ENCODE measurements at places on chromosomes 1 and 21. TPM values are rescaled to one million over a fixed set of nuclear protein-coding genes. Genes with fewer than 3 reads are reported as not detected.

The SMPDL3B gene
- total RNA-seq = 0.25 TPM

The POU3F1 gene
- not detected for total RNA-seq

The HSF2BP gene
- 1.00 TPM for total RNA-seq

The PEAR1 gene
- 1.6 TPM for total RNA-seq

The FAM72C gene
- 0.25 TPM for total RNA-seq

The CELA3B gene
- not detected for total RNA-seq

The AJAP1 gene
- total RNA-seq = 0.11 TPM

The VSIG8 gene
- total RNA-seq = 0.12 TPM

The IQCC gene
- 2.4 TPM for total RNA-seq

The OR2L13 gene
- not detected for total RNA-seq

The EXO1 gene
- total RNA-seq = 22.9 TPM

The WNT4 gene
- total RNA-seq = 0.50 TPM

The MAP3K7CL gene
- 11.8 TPM for total RNA-seq

The TMEM63A gene
- 20.5 TPM for total RNA-seq

The SPRR2F gene
- total RNA-seq = not detected

The RNASEL gene
- total RNA-seq = 6.6 TPM
